ENCODE measurements at places on chromosomes 1 and 21.

- no peak for DNase-seq
Observed at GRCh38 chr21:44397431-44398031, 44.1 kb downstream of the TRPM2 start.

GRCh38 chr1:97553971-97554370 lies 366.9 kb downstream of the DPYD start:
- DNase-seq: no peak

DNA sequence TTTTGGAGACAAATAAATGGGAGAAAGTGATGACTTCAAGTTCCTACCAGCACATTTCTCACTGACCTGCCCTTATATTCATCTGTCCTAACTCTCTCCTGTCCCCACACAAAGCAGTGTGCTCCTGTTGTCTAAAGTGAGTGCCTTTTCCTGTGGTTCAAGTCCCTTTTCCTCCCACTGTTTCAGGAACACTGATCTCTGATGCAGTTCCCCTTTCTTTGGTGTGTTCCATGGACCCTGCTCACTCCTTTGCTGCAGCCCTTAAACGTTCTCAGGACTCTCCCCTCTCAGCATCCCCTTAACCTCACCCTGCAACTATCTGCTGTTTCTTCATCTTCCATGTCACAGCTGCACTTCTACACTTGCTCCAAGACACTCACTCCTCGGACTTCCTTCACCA lies 195.8 kb upstream of the ETV3 start:
- no peak for DNase-seq

GRCh38 chr21:32645261-32646182 lies 33.3 kb upstream of the CFAP298 start:
- no peak for DNase-seq

DNA sequence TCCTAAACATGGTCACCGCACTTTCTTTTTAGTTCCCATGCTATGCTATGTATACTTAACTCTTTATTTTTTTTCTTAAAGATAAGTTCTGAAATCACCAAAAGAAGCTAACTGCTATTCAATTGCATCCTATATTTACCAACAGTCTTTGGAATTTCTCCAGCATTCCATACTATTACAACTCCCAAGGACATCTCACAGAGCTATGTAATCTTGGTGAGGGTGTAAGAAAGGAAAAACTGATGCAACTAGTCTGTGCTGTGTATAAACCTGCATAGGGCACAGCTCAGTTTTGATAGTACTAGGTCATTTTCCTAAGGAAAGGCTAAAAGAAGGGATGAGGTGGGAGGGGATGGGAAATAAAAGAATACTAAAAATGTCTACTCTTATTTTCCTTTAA lies 78.0 kb downstream of the PTPN14 start:
- DNase-seq: no peak

DNA sequence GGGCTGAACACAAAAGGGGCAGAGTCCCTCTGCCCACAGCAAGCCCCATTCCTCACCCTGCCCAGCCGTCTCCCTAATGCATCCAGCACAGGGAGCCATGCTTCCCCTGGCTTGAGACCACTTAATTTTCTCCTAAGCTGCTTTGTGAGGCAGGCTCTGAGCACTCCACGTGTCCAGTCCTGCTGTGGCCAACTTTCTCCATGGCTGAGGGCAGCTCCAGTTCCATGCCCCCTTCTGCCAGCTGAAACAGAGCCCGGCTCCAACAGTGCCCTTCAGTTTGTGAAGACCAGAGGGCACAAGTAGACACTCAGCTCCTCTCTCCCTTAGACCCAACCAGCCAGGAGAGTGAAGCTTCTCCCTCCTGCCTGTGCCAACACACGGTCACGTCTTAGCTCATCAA lies 33.8 kb downstream of the PLEKHA6 start:
- DNase-seq: no peak

- no peak for DNase-seq
Observed at GRCh38 chr1:34073028-34073695, 91.9 kb downstream of the CSMD2 start.
